ENCODE measurements at places on chromosomes 6 and 20.

DNA sequence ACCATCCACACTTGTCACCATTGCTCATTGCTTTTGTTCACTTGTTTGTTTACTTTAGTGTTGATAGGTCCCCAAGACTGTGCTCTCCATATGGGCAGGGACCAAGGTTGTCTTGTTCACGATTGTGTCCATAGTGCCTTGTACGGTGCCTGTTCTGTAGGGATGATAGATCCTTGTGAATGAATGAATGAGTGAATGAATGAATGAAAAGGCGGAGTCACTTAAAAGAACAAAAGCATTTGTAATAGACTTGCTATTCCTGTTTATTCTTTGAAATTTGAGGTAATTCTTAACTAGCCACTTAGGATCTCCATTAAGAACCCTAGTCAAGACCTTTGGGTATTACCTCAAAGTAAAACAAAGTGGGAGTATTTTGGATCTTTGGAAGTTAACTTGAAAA lies 47.0 kb downstream of the UTRN start:
- no peak for DNase-seq

- DNase-seq, result no peak
Measured at GRCh38 chr20:48278961-48279481, 493.7 kb upstream of the SULF2 start.

DNA sequence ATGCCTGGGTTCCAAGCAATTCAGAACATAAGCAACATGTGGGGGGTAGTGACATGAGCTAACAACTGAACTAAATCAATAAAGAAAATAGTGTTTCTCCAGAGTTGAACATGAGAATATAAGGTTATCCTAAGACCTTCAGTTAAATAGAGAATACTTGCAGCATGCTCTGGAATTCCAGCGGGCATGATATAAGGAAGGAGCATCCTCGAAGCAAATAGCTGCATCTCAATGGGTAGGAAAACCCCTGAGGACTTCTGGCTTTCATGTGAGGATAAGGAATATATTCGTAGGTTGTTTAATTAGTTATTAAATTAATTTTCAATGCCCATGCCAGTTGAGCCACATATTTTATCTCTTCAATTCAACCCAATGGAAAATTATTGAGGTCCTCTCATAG lies 631.2 kb upstream of the EPHA7 start:
- no peak for DNase-seq

DNA sequence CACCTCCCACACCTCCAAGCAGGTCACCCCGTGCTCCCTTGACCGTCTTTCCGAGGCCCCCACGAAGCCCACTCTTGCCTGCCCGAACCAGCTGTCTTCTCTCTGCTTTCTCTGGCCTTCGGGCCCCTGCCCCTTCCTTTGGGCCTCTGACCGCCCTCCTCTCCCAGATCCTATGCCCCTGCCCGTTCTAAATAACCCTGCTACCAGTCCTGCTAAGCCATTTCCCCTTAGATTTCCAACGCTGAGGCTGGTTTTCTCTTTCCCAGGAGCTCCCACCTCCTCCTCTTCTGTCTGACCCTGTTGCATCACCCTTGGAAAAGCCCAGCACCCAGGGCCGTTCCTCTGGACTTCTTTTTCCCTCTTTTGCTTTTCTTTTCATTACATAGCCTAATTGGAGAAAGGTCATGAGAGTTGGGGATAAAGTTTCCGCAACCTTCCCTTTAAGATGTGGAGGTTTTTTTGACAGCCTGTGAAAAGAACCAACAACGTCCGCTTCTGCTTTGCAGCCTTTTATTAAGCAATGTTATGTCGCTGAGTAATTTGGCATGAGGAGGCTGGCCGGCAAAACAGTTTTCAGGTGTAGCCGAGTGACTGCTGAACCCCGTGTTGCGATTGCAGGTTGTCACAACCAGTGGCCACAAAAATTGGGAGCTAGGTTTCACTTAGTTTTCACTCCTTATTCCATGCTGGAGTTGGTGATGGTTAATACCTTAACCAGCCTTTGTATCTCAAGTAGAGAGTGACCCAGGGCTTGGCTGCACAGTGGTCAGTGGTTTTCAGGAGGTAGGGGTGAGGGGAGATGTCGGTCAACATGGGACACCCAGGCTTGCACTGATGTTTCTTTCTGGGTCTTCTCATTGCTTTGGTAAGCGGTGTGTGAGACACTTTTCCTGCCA lies 970 bp downstream of the BLTP3A start:
- no peak for DNase-seq

GRCh38 chr20:21665687-21666446 lies 39.6 kb upstream of the PAX1 start:
- DNase-seq, result no peak

DNA sequence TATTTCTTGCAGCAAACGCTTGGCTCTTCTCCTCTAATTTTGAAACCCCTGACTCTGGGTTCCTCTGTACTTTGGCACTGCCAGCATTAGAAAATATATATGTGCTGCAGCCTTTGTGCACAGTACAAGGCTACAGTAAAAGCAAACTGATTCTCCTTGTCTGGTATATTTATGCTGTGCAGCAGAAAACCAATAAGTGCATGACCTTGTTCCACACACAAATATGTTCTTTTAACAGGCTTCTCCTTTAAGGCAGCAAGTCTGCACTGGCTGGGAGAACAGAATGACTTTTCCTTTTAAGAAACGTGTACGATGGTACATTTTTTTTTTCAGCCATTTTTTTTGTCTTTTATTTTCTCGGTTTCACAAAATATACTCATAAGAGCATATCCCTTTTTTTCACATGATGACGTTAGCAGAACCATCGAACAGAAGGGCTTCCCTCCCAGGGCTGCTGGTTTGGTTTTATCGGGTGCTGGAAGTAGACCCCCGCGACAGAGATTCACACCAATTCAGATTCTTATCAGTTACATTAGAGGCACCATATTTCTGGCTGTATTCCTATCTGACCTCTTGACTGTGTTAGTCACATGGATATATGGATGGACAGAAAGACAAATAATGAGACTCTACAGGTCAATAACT lies 129.9 kb upstream of the ARID1B start:
- DNase-seq, result no peak

DNA sequence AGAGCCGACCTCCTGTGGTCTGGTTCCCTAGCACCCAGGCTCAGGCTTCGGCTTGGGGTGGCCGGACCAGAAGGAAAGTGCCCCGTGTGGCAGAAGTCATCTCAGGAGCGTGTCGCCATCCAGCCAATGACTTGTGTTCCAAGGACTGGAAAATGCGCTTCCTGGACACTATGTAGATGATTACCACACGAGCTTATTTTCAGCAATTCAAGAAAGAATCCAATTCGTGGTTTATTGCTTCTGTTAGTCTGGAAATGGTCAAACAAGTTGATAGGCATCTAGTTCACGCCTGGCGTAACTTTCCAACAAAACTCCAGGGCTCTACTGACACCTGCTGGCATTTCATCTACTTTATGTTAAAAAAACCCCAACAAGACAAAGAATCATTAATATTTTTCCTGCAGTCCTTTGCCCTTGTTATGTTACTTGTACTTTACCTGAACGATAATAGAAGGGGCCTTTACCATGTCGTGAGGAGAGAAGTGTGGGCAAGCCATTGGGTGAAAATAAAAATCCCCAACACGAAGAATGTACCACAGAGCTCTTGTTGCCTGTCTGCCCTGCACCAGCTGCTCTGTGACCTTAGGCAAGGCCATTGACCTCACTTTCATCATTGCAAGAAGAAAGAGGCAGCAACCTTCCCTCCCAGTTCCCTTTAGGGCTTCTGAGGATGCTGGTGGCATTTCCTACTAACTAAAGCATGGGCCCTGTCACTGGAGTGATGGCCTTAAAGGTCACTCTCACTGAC lies 154.7 kb upstream of the LAMP5 start:
- no peak for DNase-seq

- no peak for DNase-seq
Measured at GRCh38 chr6:10434235-10434634, 19.4 kb upstream of the TFAP2A start.

DNA sequence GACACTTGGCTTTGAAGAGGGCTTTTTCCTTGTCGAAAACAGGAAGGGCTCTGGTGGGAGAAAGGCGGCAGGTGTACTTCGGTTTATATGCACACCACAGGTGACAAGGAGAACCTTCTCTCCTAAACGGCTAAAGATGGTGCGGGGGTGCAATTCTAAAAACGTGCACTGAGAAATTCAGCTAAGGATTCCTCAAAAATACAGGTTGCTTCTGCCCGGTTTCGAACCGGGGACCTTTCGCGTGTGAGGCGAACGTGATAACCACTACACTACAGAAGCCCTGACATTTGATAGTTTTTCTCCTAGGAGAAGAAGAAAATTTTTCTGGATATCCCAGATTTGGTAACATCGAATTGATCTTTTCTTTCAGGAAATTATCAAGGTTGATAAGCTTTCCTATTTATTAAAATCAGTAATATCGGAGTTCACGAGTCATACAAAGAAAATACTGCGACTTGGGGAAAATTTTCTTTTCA lies 32.0 kb downstream of the POM121L2 start:
- DNase-seq, result no peak

- DNase-seq, result no peak
Measured at GRCh38 chr6:2531426-2532215, 219.1 kb downstream of the MYLK4 start.

Data from posterior vena cava (tissue), 2 donors.